Panc1 (cell line): ENCODE measurements at places on chromosomes 1 and 21.

DNA sequence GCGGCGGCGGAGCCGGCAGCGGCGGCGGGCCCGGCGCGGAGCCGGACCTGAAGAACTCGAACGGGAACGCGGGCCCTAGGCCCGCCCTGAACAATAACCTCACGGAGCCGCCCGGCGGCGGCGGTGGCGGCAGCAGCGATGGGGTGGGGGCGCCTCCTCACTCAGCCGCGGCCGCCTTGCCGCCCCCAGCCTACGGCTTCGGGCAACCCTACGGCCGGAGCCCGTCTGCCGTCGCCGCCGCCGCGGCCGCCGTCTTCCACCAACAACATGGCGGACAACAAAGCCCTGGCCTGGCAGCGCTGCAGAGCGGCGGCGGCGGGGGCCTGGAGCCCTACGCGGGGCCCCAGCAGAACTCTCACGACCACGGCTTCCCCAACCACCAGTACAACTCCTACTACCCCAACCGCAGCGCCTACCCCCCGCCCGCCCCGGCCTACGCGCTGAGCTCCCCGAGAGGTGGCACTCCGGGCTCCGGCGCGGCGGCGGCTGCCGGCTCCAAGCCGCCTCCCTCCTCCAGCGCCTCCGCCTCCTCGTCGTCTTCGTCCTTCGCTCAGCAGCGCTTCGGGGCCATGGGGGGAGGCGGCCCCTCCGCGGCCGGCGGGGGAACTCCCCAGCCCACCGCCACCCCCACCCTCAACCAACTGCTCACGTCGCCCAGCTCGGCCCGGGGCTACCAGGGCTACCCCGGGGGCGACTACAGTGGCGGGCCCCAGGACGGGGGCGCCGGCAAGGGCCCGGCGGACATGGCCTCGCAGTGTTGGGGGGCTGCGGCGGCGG lies 1.0 kb downstream of the ARID1A start:
- no peak for DNase-seq

- no peak for DNase-seq
These were observed 6.1 kb downstream of the SRM start for GRCh38 chr1:11053758-11054137.

GRCh38 chr1:9429342-9429711 lies 109.9 kb upstream of the SLC25A33 start:
- no peak for DNase-seq

DNA sequence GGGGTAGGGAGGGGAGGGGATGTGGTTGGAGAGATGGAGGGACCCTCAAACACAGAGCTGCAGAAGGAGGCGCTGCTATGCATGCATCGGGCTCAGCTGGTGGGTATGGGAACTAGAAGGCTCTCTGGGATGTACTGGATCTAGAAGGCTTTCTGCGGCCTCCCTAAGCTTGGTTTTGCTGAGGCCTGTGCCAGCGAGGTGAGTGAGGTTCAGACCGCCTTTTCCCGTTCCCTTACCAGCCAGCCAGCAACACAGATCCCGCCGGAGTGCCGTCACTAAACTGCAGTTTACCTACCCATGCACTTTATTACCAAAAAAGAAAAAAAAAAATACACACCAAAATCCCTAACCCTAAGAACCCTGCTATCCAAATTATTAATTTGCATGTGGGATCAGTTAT lies 180.2 kb downstream of the PRDM16 start:
- no peak for DNase-seq

DNA sequence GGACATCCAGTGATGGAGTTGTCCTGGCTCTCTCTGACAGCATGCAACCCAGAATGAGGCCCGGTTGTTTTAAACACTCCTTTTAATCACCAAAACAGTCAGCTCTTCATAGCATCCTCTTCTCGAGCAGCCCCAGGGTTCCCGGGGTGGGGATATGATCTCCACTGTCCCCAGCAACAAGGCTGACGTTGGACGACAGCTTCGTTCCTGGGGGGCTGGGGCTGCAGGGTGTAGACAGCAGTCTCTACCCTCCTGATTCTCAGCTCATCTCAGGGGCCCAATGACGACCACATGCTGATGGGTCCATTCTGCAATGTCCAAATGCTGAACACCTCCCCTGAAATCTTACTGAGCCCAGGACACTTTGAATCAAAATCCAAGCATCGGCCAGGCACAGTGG lies 27.0 kb downstream of the TRIM11 start:
- no peak for DNase-seq

GRCh38 chr1:22587247-22587646 lies 24.0 kb downstream of the EPHA8 start:
- no peak for DNase-seq

- DNase-seq, result no peak
These were observed 17.5 kb upstream of the IGFN1 start for GRCh38 chr1:201172999-201173610.

DNA sequence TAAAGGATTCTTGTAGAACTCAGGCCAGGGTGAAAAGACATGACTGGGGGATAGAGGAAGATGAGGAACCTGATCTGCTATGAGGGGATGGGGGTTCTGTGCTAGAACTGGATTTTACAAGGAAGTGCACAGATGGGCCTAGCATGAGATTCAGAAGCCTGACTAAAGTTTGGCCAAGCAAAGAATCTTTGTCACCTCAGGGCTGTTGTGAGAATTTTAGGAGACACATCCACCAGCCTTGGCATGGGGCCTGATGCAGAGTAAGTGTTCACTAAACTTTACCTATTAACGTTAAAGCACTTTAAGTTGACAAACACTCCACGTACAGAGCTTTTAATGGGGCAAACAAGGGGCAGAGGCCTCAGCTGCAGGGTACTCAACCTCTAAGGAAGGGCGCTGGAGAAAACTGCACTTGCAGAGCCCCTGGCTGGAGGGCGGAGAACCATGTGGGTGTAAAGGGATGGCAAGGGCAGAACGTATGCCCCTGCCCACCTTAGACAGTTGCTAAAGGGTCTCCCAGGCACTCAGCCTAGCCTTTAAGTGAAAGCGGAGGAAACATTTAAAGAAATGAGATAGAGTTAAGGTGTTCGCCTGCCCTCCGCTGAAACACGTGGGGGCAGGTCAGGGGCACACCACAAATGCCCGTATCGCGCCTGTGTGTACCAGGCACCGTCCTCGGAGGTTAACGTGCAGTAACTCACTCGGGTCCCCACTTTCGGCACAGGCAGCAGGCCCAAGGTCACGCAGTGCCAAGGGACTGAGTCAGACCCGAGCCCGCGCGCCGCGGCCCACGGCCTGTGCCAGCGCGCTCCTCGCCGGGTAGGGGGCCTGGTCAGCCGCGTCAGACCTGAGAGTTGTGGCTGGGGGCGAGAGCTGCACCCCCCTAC lies 990 bp upstream of the MRPS6 start:
- DNase-seq, result no peak

DNA sequence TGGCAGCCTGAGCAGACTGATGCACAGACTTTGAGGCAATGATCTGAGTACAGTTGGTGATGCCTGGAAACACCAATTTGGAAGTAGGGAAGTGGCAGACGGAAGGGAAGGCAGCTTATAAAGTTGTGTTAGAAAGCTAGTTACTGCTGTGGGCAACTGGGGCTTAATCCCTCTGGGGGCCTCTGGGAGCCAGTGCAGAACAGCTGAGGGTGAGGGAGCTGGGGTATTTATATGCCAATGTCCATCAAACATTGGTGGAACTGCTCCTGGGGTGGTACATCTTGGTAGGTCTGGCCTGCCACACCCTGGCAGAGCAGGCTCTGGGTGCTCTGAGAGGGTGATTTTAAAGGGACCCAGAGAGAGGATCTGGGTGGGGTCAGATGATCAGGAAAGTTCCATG lies 28.1 kb downstream of the TNFRSF8 start:
- DNase-seq, result no peak

DNA sequence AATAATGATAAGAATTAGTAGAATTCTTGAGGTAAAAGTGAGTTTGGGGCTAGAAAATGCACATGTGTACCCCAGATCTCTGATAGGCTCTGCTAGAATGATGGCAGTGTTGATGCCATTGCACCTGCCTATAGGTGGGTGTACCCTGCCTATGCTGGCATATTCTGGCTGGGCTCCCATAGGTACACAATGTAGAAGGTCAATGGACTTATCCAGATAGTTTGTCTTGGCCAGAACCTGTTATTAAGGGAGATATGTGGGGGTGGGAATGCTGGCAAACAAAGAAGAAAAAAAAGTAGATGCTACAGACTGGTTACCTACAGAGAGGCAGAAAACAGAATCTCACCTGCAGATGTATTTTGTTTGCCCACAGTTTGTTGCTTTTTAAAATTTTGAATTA lies 14.1 kb upstream of the KLHDC8A start:
- no peak for DNase-seq

GRCh38 chr1:109959632-109959973 lies 25.0 kb upstream of the AHCYL1 start:
- DNase-seq, result no peak

- no peak for DNase-seq
These were observed 33.7 kb downstream of the XCL2 start for GRCh38 chr1:168509875-168510791.

GRCh38 chr21:46061950-46062349 lies 36.0 kb upstream of the COL6A2 start:
- DNase-seq, result no peak

- DNase-seq, result no peak
These were observed 478 bp upstream of the PRDM2 start for GRCh38 chr1:13699510-13699909.

DNA sequence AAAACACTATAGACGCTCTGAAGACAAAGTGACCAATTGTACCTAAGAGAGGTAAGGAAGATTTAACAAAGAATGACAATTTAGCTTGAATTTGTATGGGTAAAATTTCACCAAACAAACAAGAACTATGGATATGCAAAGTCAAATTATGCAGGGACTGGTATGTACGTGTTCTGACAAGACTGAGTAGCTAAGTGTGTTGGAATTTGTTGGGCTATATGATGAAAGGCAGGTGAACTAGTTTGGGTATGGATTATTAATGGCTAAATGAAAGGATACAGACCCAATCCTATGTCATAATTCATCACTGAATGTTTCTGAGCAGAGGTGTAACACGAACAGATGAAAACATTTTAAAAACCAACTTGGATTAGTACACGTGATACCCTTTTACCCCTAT lies 7.6 kb downstream of the DNTTIP2 start:
- DNase-seq, result no peak
